ENCODE measurements at places on chromosomes 4 and X.

DNA sequence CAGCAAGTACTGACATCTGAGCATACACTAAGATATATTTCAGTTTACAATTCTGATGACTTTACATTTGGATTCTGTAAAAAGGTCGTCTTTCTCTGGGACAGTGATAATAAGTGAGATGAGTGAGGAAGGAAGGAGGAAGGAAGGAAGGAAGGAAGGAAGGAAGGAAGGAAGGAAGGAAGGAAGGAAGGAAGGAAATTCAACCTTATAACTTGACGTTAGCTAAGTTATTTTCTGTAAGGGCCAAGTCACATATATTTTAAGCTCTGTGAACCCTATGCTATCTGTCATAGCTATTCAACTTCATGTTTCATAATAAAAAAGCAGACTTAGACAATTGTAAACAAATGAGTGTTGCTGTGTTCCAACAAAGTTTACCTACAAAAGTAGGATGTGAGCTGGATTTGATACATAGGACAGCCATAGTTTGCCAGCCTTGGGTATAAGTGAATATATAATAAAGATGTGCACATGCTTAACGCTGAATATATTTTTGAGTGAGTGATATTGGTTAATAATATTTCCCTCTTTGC lies 753.0 kb upstream of the NDST4 start:
- DNase-seq: no peak

- DNase-seq: no peak
Measured at GRCh38 chr4:98977557-98977956, 18.0 kb upstream of the METAP1 start.

- no peak for DNase-seq
Measured at GRCh38 chr4:17197070-17197469, 298.6 kb upstream of the LDB2 start.

DNA sequence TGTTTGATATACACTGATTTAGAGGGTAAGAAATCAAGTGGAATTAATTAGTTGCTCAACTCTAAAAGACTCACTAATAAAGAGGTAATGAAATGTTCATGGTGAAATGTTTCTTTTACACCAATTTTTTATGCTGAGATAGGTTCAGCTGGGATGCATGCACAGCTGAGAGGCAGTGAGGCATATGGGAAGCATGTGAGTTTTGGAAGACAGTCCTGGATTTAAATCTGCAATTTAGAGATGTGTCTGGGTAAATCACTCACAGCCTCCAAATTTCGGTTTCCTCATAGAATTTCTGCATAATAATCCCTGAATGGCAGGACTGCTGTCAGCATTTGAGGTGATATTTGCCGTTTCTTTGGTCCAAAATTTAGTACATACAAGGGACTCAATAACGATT lies 48.2 kb upstream of the AADAT start:
- DNase-seq: no peak

All from activated T-cell treated with anti-CD3 and anti-CD28 coated beads, Interleukin-2, amount 50 U/mL, for 24 hours (primary cell).